ENCODE measurements at places on chromosomes 6 and 20.

DNA sequence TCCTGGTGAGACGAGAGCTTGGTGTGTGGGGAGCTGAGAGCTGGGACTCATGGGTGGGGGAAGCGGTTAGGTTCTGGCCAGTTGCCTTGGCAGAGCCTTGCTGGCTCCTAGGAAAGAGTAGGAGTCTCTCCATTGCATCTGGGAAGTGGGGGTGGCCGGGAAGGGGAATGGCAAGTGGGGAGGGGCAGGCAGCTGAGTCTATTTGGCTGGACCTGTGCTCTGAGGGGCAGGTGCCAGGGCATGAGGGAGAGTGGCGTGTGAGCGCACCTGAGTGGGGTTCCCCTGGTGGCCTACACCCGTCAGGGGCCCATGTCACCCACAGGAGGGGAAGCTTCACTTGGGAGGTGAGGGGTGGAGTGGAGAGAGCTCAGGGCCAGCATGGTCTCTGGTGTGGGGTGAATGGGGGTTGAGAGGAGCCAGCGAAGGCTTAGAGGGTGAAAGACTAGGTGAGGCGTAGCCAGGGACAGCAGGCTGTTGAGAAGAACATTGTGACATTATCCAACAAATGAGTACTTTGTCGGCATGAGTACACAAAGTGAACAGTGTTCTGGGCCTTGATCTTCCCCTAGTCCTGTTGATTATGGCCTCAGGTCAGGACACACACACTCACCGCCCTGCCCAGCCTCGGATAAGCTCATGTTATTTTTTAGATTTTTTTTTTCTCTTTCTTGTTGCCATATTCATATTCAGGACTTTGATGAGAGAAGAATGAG, 59.8 kb downstream of the FAM120B start:
- no peak for DNase-seq

- no peak for DNase-seq
Observed at GRCh38 chr20:7031222-7031621, 263.7 kb downstream of the BMP2 start.

- no peak for DNase-seq
Observed at GRCh38 chr6:45737331-45738056, 278.2 kb downstream of the CLIC5 start.

GRCh38 chr6:50549026-50549425, 164.3 kb upstream of the TFAP2D start:
- DNase-seq, result no peak

- no peak for DNase-seq
Observed at GRCh38 chr6:105432797-105433196, 29.9 kb upstream of the PREP start.

DNA sequence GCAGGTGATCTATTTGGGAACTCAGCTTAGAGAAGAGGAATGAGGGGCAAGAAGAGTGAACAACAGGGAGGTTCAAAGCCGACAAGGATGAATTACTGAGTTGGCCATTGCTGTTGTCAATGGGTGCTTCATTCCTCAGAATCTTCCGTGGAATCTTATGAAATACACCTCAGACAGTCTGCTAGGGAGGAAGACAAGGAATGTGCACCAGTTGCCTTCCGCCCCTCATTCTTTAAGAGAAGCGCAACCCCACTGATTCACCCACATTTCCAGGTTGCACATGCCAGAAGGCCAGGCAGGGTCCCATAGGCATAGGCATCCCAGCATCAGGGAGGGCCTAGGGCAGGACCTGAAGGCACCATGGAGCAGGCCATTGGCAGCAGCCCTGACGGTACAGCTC, 127.5 kb upstream of the TNFAIP3 start:
- DNase-seq, result no peak

DNA sequence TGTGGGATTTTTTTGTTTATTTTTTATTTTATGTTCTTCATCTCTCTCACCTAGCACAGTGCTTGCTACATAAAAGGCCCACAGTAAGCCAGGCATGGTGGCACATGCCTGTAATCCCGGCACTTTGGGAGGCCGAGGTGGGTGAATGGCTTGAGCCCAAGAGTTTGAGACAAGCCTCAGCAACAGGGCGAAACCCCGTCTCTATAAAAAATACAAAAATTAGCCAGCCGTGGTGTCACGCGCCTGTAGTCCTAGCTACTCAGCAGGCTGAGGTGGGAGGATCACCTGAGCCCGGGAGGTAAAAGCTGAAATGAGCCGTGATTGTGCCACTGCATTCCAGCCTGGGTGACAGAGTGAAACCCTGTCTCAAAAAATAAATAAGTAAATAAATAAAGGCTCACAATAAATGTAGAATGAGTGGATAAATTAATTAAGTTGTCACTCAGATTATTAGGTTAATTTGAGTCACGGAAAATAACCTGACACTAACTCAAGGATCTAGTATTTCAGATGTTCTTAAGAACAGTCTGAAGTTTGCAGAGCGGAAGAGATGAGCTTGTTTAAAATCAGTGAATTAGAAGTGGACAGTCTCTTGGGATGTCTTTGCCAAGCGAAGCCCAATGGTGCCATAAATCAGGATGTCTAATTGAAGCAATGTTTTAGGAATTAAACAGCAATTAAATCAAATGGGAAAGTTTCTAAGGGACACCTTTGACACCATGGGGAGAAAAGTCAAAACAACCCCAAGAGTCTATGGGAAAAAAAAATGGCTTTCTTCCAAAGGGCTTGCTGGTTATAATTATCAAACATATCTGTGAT, 214.4 kb downstream of the ZNF217 start:
- DNase-seq, result no peak

DNA sequence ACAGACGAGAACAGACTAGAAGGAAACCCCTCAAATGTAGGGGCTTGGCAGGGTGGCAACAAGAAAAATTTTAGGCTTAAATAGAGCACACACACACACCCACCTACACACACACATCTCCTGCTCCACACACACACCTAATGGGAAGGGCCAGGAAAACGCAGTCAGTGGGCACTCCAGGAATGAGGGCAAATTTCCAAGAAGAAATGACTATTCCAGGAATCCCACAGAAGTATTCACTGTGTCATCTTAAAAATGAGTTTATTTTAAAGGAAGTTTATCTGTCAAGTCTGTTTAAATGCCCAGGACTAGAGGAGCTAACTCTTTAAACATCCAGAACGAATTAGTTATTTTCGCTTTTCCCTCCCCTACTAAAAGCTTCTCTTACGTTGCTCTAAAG, 13.0 kb downstream of the ALDH8A1 start:
- no peak for DNase-seq

- DNase-seq, result no peak
Observed at GRCh38 chr6:18488526-18489270, 101.5 kb downstream of the RNF144B start.

GRCh38 chr6:32132110-32132509, 2.0 kb upstream of the FKBPL start:
- no peak for DNase-seq

DNA sequence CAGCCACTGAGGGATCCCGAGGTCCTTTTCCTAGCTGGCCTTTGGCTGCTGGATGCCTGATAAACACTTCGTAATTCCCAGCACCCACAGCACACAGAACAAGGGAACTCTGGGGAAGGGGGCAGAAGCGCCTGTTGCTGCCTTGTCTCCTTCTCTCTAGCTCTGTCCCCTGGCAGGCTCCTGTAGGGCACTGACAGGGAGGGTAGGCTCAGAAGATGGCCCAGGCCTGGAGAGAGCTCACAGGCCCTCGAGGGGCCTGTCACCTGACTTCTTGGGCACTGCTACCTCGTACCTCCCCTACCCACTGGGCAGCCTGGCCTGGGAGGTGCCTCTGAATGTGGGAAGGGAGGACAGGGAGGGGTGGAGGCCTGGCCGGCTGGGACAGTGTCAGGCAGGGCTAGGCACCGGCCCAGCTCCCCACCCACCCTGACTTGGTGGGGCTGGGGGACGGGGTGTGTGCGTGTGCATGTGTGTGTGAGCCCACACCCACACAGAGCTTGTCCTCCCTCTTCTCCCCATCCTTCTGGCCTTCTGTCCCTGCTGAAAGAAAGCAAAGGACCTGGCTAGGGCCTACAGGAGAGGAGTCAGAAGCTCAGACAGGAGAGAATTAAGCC, 18.1 kb downstream of the C6orf132 start:
- no peak for DNase-seq

GRCh38 chr6:97215157-97215769, 67.8 kb downstream of the MMS22L start:
- no peak for DNase-seq

DNA sequence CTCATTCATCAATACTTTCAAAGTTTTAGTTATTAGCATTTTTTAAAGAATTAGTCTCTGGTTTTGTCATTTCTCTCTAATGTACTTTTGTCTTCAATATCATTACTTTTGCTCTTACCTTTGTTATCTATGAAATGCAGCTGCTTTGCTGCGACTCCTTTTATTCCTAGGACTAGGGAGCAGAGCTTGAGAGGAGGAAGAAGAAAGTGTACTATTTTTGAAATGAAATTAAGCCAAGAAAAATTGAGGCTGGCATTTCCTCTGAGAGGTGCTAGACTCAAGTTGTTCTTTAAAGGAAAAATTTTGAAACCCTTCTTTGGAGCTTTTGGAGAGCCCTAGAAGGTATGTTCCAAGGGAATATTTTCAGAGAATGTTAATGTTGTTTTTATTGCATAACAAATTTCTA, 48.3 kb upstream of the MRAP2 start:
- no peak for DNase-seq

DNA sequence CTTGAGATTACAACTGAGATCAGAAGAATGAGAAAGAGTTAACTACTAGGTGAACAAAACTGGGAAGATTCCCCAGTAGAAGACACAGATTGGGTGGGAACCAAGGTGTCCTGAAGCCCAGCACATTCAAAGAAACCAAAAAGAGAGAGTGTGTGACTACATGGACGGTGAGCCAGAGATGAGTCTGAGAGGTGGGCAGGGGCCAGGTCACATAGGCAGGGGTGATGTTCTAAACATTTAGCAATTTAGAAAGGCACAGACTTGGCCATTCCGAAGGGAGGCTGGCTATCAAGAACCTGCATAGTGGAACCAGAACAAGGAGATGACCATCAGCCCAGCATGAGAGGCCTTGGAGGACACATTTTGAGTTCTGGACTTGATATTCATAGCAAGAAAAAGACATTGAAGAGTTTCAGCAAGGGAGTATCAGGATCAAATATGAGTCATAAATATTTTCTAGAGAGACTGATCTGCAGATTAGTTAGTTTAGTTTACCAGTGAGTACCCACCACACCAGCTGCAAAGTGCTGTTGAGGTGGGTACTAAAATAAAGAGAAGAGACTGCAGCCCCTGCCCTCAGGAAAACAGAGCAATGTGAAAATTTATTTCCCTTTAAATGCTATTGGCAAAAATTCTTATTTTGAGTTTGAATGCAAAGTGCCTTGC, 340.5 kb upstream of the PRDM1 start:
- DNase-seq, result no peak

DNA sequence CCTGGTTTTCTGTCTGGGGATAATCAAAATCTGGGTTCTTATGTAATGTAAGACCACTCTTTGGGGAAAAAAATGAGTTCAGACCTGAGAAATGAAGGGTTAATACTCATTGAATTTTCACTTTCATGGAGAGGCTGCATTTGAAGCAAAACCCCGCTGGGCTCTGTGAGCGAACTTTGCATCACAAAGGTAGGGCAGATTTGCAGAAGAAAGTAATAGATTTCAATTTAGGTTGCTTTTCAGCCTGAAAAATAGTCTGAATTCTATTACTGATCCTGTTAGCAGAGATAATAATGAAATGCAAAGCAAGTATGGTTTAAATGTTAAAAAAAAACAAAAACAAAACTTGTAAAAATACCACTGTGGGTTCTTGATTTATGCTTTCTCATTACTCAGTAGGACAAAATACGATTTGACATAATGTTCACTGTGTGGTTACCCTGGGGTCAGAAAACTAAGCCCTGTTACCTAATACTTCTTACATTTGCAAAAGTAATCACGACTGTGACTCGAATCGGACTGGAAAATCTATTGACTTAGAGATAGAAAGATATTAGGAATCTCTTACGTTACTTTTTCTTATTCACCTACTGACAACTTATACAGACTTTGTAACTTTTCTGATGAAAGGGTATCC, 72.2 kb downstream of the UST start:
- no peak for DNase-seq

GRCh38 chr6:56909115-56909907, 45.6 kb upstream of the BEND6 start:
- no peak for DNase-seq

DNA sequence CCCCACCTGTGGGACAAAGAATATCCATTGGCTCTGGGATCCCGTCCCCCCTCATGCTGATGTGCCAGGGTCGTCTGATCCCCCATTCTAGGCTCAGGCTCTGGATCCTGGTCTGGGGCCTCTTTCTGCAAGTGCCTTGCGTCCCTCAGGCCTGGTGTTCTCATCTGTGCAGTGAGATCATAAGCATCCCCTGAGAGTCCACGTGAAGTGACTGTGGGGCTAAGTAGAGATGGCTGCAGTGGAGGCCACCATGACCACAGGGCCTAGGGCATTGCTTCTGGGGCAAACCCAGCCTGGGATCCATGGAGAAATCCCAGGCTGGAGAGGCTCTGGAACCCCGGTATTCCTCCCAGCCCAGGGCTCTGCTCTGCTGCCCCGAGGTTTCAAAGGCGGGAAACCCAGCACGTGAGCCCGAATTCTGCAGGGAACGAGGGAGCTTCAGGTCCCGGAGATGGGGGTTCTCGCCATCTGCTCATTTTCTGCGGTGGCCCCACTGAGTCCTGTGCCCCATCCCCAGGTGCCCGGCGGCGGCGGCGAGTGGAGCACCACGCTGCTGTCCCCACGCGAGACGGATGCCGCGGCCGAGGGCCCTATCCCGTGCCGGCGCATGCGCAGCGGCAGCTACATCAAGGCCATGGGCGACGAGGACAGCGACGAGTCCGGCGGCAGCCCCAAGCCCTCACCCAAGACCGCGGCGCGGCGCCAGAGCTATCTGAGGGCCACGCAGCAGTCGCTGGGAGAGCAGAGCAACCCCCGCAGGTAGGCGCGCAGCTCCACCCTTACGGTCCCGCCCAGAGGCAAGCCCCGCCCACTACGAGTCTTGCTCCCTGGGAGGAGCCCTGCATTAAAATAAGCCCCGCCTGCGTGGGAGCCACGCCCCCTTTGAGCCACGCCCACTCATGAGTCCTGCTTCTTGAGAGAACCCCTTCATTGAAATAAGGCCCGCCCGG, 105.5 kb upstream of the MYL9 start:
- DNase-seq, result peak; percentile 69

- DNase-seq, result no peak
Observed at GRCh38 chr6:10659699-10660348, 34.6 kb downstream of the C6orf52 start.

DNA sequence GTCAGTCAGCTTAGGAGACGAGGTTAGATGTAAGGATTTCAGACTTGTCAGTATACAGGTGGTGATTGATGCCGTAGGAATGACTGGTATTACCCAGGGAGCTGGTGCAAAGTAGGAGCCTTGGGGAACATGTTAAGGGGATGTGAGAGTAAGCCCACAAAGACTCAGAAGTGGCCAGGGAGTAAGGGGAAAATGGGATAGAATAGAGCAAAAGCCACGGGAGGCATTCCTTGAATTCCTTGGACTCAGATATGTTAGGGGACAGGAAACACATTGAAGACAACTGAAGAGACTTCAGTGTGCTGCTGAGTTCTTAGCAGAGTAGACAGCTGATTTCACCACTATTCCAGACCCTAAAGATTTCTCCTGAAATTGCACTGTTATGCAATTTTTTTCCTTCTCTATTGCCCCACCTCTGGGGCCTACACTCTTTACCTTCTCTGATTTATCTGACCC, 1.2 kb upstream of the ACAT2 start:
- DNase-seq, result no peak
